ENCODE measurements at places on chromosomes 7 and 10.

- DNase-seq: no peak
Observed at GRCh38 chr7:126487728-126488442, 764.9 kb downstream of the GRM8 start.

GRCh38 chr7:100874300-100874576, 665 bp upstream of the SRRT start:
- DNase-seq: no peak

GRCh38 chr7:141221007-141221612, 147.2 kb downstream of the TMEM178B start:
- DNase-seq: no peak

- no peak for DNase-seq
Observed at GRCh38 chr10:99235658-99236626, at the start of gene HPSE2. TSS of gene HPSE2 (minus strand) at chr10:99235852.

DNA sequence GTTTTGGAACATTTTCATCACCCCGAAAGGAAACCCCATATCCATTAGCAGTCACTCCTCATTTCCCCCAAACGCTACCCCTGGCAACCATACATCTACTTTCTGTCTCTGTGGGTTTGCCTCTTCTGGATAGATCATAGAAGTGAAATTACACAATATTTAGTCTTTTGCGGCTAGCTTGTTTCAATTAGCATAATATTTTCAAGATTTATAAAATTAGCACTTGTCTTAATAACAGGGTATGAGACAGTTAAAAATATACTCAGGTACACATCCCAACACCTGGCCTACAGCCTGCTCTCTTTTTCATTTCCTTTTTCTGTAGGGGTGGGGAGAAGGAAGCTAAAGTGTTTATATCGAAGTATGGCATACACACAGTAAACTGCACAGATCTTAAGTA, 81.4 kb upstream of the LRGUK start:
- DNase-seq: no peak

DNA sequence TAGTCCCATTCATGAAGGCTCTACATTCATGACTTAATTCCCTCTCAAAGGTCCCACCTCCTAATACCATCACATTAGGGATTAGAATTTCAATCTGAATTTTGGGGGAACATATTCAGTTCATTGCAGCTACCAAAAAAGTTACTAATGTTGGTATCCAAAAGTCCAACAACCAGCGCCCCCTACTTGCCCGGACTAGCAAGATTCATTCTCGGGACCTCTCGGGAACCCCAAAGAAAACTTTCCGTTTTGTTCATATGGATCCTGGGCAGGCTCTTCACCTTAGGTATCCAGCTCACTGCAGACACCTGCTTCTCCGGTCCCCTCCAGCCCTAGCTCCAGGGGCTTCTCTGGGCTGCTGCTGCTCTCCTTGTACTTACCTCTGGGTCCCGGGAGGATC, 8.9 kb upstream of the GRK5 start:
- DNase-seq: no peak

DNA sequence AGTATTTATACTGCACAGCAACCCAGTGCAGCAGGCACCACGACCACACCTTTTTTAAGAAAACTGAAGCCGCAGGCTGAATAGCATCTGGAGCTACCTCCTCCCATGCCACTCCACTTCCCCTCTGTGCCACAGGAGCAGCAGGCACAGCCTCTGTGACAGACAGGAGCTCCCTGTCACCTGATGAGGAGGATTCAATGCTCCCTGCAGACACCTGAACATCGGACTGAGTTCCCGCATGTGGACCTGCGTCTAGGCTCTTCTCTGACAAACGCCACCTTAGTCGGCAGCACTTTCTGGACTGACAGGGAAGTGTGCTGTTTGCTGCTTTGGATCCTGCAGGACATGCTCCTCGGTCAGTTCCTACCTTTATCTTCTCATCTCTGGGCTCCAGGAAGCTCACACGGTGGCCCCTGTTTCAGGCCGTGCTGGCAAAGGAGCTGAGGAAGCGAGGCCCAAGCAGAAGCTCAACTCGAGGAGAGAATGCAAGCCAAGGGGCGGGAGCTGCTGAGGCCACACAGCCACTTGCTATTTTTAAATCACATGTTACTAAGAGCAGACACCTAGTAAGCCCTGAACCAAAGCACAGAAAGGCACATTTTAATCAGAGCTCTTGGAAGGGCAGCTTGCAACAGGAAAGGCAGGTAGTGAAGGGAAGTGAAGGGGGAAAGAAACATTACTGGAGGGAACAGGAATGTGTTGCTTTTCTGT, 56.6 kb downstream of the VOPP1 start:
- no peak for DNase-seq

- no peak for DNase-seq
Observed at GRCh38 chr10:106872176-106872575, 292.3 kb downstream of the SORCS1 start.

DNA sequence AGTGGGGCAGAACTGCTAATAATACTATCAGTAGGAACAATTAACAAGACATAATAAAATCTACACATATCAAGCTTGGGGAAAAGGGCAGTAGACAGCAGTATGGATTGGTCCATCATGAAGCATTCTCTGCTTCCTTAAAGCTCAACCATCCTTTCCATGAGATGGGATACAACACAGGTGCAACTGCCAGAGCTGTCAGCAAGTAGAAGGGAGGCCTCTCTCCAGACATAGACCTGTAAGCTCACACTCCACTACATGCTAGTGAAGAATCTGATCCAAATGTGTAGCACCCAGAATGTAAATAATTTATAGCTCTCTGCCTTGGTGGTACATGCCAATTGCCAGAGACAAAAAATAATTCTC, 41.5 kb upstream of the ANAPC16 start:
- DNase-seq: no peak

- DNase-seq: no peak
Observed at GRCh38 chr7:30474893-30475292, 3.7 kb downstream of the NOD1 start.

DNA sequence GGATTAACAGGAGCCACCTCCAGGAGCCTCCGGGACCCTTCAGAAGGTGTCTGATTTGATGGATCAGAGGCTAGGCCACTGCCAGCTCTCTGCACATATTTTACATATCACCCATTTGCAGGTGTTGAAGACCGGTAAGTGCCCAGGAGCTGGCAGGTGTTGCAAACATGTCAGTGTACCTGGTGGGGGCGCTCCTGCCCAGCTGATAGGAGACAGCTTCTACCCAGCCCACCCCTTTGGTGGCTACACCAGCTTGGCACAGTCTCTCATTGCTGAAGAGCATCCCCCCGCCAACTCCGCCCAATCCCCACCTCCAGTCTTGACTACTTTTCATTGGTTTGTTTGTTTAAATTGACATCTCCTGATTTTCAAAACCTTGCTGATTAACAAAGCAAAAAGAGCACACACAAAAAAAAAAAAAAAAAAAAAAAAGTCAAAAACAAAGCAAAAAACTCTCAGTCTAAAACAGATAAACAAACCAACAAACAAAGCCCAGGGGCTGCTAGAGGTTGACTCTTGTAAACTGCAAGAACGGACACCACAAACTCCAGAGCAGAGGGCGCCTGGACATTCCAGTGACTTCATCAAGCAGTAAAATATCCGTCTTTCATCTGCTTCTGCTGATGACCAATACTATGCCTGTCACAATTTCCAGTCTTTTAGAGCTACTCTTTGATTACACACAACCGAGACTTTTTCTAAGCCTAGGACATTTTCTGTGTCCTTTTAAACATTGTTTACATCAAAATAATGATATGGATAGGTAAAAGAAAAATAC, 275.3 kb downstream of the NRG3 start:
- DNase-seq: no peak

DNA sequence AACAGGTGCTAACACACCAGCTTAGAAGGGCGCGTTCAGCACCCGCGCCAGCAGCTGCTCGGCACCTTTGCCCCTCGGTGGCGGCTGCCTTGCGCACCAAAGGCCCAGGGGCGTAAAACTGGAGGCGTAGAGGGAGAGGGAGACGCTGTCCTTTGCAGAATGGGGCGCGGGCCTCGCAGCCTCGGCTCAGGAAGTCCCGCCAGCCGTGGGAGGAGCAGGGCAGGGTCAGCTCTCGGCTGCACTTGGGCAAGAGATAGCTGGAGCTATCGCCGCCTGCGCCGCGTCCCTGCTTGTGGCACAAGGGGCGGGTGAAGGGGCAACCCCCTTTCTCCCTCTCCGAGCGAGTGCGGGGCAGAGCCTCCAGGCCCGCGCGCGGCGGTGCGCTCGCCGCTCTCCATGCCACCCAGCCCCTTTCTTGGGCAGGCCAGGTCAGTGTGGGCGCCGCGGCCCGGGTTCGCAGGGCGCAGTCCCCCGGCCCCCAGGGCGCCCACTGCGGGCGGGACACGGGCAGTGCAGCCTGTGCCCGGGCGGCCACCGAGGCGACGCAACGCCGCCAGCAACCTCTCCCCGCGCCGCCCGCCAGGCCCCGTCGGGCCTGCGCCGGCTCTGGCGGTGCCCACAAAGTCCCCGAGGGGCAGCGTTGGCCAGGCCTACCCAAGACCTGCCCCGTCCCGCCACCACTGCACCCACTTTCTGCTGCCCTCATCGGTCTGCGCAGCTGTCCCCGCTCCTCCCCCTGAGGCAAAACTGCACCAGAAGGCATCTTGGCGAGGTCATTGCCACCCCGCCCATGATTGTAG, 4.1 kb downstream of the NEUROD6 start:
- DNase-seq: no peak

DNA sequence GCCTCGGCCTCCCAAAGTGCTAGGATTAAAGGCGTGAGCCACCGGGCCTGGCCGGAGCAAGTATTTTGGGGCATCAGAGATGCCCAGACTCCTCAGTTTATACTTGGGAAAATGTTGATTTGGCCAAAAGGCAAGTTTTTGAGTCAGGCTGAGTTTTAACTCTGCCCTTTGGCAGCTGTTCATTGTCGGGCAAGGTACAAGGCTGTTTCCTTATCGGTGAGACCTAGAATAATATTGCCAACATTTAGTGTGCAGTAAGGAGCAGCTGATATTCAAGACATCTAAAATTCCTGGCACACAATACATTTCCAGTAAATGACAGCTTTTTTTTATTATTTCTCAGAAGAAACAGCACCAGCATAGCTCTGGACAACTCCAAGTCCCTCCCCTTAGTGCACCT, 147.6 kb upstream of the C7orf33 start:
- no peak for DNase-seq

- no peak for DNase-seq
Observed at GRCh38 chr7:33392148-33392547, 262.8 kb downstream of the BBS9 start.

DNA sequence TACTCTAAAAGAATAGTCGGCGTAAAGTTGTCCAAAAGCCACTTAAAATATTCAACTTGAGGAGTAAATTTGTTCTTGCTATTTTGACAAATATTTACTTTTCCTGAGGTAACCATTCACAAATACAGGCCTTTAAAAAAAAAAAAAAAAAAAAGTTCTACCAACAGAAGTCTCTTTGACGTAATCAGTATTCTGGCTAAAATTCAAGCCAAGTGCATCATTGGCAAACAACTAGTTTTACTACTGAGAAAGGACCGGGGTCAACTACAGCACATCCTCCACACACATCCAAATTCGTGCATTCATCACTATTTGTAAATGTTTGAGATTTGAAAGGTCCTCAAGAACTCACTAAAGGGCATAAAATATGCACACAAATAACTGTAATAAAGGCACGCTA, 2.0 kb downstream of the OAT start:
- DNase-seq: no peak

DNA sequence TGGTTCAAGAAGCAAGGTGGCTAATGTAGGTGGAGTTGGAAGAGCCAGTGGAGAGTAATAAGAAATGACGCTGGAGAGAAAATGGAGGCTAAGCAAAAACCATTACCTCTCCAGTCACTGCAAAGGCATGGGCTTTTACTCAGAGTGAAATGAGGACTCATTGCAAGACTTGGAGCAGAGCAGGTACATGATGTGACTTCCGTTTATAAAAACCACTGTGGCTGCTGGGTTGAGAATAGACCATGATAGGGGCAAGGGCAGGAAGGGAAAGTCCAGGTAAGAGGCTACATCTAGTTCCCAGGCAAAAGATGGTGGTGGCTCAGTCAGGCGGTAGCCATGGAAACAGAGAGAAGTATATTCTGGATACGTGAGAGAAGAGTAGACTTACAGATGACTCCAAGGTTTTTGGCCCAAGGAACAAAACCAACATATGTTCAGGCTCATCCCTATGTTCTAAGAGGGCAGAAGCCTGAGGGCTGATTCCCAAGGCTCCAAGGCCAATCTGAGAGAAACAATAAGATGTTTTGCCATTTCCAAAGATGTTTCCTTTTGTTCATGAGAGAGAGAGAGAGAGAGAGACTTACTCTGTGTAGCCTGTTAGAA, 21.5 kb upstream of the PDE1C start:
- no peak for DNase-seq

DNA sequence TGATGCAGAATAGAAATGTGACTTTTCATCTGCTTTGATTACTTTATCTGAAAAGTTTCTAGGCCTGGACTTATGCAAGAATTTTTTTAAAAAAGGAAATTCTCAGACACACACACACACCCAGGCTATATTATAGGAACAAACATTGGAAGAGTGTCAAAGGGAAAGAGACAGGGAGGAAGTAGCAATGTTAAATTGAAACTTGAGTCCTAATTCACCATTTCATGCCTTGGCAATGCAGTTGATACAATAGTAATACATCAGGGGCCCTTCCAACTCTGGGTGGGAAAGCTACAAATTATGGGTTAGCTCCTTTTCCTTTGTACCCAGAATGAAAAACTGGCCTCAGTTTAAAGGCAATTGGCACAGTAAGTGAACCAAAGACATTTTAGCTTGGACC, 258.0 kb upstream of the LYZL1 start:
- DNase-seq: no peak

DNA sequence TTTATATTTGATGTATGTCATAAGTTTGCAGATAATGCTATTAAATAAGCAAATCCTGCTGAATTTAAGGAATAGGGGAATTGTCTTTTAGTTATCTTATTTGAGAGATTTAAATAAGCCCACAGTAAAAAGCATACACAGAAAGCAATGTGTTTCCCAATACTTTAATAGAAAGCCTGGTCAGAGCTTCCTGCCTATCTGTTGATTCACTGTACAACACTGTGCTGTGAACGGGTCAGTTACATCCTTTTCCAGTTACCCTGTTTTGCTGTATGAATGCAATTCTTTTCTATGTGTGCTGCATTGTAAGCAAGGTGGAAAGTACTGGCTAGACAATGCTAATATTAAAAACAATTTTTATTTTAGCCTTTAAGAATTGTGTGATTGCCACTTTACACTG, 81.2 kb downstream of the ANKRD7 start:
- DNase-seq: no peak

- DNase-seq: no peak
Observed at GRCh38 chr10:103845972-103846371, 9.4 kb downstream of the SH3PXD2A start.

- no peak for DNase-seq
Observed at GRCh38 chr10:101965075-101965765, 90.8 kb downstream of the ARMH3 start.

- no peak for DNase-seq
Observed at GRCh38 chr10:114539623-114540022, 118.5 kb downstream of the ABLIM1 start.

DNA sequence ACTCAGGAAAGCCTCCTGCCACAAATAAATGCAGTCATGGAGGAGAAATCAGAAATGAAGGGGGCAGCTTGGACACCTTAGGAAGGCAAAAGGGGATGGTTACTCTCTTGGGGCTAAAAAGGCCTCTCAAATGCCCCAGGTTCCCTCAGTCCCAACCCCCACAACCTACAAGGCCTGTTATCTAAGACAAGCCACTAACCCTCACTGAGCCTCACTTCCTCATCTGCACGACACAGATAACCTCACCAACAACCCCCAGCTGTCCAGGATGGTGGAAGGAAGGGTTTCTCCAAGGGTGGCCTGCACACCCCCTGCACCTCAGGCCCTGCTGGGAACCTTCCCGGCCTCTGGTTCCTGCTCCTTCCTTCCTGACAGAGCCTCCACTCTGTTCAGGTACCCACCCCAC, 29.2 kb downstream of the SORBS1 start:
- DNase-seq: no peak

GRCh38 chr10:19651549-19651948, 164.7 kb upstream of the PLXDC2 start:
- no peak for DNase-seq
